Myometrial cell (primary cell): ENCODE measurements at places on chromosomes 4 and X. TPM values are rescaled to one million over a fixed set of nuclear protein-coding genes. Genes with fewer than 3 reads are reported as not detected.

FRG2 gene
- not detected in 2 replicates for total RNA-seq

GRIA3 gene
- total RNA-seq, result 1.1 TPM in 1 of 2 replicates, not detected in the other

SHOX gene
- not detected in 2 replicates for total RNA-seq

ADGRL3 gene
- not detected in 2 replicates for total RNA-seq

ZDHHC15 gene
- total RNA-seq, result not detected in 2 replicates

LDOC1 gene
- total RNA-seq, result 15.2 and 24.8 TPM in 2 replicates

ATOH1 gene
- total RNA-seq, result not detected in 2 replicates

FLNA gene
- 2,107 and 2,266 TPM in 2 replicates for total RNA-seq

MCF2 gene
- total RNA-seq, result not detected in 2 replicates

CFAP299 gene
- total RNA-seq, result not detected in 2 replicates

GPRASP2 gene
- 10.7 and 24.6 TPM in 2 replicates for total RNA-seq

LNX1 gene
- 0.29 TPM in 1 of 2 replicates, not detected in the other for total RNA-seq

RNF128 gene
- 0.18 TPM in 1 of 2 replicates, not detected in the other for total RNA-seq

SMR3B gene
- total RNA-seq, result not detected in 2 replicates

PAGE1 gene
- total RNA-seq, result not detected in 2 replicates

HPGD gene
- total RNA-seq, result not detected in 2 replicates

SMIM10 gene
- 6.1 and 10.5 TPM in 2 replicates for total RNA-seq

ARHGAP10 gene
- total RNA-seq, result 26.2 and 32.9 TPM in 2 replicates

CTAG1A gene
- total RNA-seq, result not detected in 2 replicates

TMEM154 gene
- 18.7 and 22.2 TPM in 2 replicates for total RNA-seq

FTSJ1 gene
- total RNA-seq, result 119 and 132 TPM in 2 replicates

TCEAL5 gene
- not detected in 2 replicates for total RNA-seq

PTPN13 gene
- total RNA-seq, result 25.1 and 31.5 TPM in 2 replicates

TMPRSS11F gene
- total RNA-seq, result not detected in 2 replicates

GRIA2 gene
- not detected in 2 replicates for total RNA-seq

GDPD2 gene
- not detected in 2 replicates for total RNA-seq

HEPH gene
- total RNA-seq, result 2.0 and 3.0 TPM in 2 replicates

CLIC2 gene
- total RNA-seq, result under 0.01 TPM in 1 of 2 replicates, not detected in the other

DDIT4L gene
- total RNA-seq, result 2.3 and 3.5 TPM in 2 replicates

NPNT gene
- total RNA-seq, result not detected in 2 replicates

AFM gene
- not detected in 2 replicates for total RNA-seq

TMEM31 gene
- not detected in 2 replicates for total RNA-seq

WAS gene
- 0.58 TPM in 1 of 2 replicates, not detected in the other for total RNA-seq

CLDN22 gene
- total RNA-seq, result not detected in 2 replicates

SLC26A1 gene
- not detected in 2 replicates for total RNA-seq

ZNF718 gene
- 0.86 and 3.4 TPM in 2 replicates for total RNA-seq

MAGEA8 gene
- not detected in 2 replicates for total RNA-seq

FAM200B gene
- total RNA-seq, result 25.9 and 30.7 TPM in 2 replicates

GABRB1 gene
- total RNA-seq, result not detected in 2 replicates

TMEM255A gene
- not detected in 2 replicates for total RNA-seq

SGMS2 gene
- 39.8 and 100 TPM in 2 replicates for total RNA-seq

ARHGAP6 gene
- 2.5 and 3.2 TPM in 2 replicates for total RNA-seq

NUDT11 gene
- total RNA-seq, result 10.1 and 13.0 TPM in 2 replicates

TEX13D gene
- total RNA-seq, result not detected in 2 replicates
